Astrocyte of the hippocampus (primary cell): ENCODE measurements at places on chromosomes 3 and 15.

- DNase-seq: no peak
Observed at GRCh38 chr15:40567111-40567510, 2.0 kb upstream of the RPUSD2 start.

GRCh38 chr3:128091586-128091985 lies 32.0 kb downstream of the RUVBL1 start:
- no peak for DNase-seq

DNA sequence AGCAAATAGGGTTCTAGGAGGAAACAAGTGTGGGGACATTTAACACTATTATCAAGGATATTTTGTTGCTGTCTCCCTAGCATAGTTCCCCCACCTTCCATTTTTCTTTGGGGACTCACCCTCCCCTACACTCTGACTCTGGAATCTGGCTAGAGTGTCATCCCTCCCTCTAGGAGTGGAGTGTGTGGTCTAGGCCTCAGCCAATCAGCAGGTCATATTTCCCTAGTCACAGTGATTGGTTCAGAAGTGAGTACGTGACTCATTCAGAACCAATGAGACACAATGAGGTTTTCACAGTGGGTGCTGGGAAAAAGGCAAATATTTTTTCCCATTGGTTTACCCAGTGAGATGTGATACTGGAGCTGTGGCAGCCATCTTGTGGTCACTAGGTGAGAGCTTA lies 234.4 kb downstream of the SHQ1 start:
- no peak for DNase-seq

GRCh38 chr3:139808201-139808600 lies 126.8 kb upstream of the CLSTN2 start:
- DNase-seq: no peak

DNA sequence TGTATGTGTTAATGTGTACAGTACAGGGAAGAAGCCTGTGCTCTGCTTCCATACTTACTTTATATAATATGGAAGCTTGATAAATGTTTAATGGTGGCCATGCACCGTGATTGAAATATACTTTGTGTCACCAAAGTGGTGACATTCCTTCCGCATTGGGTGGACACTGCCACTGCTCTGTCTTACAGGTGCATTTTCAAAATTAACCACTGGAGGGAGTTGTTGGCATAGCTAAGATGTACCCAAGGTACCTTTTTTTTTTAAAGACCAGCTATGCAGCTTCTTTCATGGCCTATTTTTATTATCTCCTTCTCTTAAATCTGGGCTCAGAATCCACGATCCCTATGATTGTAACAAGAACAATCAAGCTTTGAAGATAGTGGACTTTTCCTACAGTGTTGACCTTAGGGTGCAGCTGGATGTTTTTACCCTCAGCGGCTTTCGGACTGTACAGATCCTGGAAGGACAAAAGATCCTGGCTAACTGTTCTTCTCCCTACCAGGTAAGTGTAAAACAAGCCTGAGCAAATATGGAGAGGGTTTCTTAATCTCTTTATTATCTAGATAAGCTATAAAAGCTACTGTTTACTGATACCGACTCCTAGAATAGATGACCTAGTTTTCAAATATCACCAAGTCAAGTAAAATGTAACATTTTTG lies 21.6 kb upstream of the PAK6 start:
- peak; percentile 85 for DNase-seq

- DNase-seq: no peak
Observed at GRCh38 chr15:33840615-33841014, 127.7 kb upstream of the CHRM5 start.

GRCh38 chr3:150254309-150254708 lies 153.8 kb upstream of the TSC22D2 start:
- DNase-seq: peak; percentile 51

- no peak for DNase-seq
Observed at GRCh38 chr3:146279013-146279412, 28.1 kb upstream of the PLSCR4 start.

DNA sequence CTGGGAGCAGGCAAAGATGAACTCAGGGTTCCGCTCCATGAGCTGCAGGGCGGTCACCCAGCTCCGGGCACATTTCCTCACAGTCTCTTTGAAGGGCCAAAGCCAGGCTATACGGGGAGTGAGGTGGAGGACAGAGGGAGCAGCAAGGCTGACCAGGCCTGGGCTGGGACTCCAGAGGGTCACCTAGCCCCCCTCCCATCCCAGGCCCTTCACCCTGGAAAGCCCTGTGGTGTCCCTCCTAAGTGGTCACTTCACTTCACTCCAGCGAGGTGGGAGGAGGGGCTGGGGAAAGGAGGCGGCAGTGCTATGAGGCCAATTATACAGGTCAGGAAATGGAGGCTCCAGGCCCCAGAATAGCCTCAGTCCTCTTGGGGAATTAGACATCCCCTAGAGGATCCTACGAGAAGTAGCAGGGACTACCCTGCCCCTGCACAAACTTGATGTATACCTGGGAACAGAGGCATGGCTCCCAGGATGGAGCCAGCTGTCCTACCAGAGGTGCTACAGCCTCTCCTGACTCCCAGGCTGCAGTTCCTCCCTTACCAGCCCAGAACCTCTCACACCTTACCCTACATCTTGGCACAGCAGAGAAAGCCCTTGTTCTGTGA lies 5.7 kb downstream of the MAN2C1 start:
- DNase-seq: no peak

GRCh38 chr3:70137366-70137765 lies 137.8 kb downstream of the SAMMSON start:
- DNase-seq: no peak

- DNase-seq: no peak
Observed at GRCh38 chr15:32718227-32718820, 520 bp downstream of the GREM1 start.

DNA sequence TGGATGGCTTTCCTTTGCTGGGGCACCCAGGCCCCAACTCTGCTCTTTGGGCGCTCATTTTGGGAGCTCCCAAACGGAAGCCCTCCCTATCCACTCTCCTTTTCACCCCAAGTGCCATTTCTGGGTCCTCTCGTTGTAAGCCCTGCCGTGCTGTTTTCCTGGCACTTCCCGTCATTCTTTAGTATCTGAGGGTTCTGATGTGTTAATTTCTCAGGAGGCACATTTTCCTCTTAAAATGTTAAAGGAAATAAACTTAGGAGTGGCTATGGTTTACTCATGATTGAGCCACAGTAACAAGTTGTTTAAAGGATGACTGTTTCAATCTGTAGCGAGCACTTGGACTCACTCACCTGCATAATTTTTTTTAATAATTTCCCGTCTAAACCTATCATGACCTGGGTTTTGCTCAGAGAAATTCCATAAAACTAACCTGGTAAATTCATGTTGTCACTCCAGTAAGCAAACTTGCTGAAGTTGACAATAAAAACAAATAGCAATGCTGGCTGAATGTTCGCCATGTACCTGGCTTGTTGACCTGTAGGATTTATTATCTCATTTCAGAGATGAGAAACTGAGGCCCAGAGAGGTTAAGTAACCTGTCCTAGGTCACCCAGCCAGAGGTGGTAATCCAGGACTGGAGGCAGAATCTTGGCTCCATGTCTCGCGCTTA lies 10.6 kb downstream of the ALDH1A3 start:
- DNase-seq: no peak

DNA sequence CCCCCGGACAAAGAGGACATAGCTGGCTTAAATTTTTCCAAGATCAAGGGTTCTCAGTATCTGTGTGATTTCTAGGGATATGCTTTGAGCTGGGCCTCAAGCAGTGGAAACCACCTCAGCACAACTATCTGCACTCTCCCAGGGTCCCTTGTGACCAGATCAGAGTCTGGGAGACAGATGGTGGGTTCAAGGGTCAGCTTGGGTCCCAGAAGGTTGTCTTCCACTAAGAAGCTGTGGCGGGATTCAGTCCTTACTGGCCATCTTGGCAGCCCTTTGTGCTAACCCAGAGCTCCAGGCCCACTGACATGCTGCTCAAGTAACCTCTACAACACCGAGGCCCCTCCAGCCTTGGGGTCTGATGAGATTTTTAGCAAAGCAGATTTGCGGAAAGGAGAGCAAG lies 2.7 kb downstream of the INSYN1 start:
- no peak for DNase-seq

GRCh38 chr3:76585794-76586392 lies 454.0 kb upstream of the ROBO2 start:
- peak; percentile 31 for DNase-seq

DNA sequence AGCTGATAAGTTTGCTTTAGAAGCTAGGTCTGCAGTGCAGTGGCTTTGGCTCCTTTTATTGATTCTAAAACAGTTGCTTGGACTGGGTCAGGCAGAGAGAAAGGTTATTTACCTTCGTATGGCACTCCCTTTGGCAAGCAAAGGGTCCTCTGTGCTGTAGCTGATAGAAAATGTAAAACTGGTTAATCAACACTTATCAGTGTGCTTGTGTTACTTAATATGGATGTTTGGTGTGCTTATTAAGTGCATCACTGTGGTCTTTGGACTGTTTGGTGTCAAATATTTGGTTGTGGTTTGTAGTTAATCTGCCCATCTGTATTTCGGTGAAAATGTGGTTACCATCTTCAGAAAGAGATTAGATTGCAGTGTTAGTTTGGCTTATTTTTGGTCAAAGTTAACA lies 16.0 kb downstream of the UBE2E2 start:
- DNase-seq: peak; percentile 67

GRCh38 chr3:29826712-29827111 lies 545.8 kb downstream of the RBMS3 start:
- no peak for DNase-seq

DNA sequence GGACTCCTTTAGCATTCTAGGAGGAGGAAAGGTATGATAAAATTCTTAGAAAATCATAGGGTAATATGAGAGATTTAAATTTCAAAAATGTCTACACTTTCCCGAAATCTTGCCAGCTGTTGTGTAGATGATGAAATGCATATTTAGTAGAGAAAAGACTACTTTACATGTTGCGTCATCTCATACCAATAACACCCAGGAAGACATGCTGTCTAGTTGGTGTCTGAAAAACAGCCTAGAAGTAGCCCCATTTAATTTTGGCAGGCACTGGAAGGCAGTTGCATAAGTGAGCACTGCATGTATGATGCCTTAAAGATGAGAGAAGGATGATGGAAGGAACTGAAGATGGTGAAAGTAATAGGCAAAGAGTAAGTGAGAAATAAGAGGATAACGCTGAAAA lies 310.5 kb upstream of the TPM1 start:
- no peak for DNase-seq

DNA sequence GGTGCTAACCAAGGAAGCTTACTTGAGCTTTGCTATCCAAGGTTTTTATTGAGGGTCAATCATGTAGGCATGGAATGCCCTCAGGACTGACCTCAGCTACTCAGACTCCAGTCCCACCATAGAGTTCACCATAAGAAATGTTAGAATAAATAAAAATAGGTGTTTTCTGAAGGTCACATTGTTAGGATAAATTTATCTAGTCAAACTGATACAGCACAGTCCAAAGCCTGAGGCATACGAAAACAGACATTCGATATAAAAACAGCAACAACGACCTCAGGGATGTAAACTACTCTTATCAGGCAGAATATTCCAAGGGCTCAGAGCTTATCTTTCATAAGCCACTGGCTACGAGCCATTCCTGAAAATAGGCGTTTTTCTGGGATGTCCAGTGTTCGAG lies 690.6 kb downstream of the MCTP2 start:
- no peak for DNase-seq

DNA sequence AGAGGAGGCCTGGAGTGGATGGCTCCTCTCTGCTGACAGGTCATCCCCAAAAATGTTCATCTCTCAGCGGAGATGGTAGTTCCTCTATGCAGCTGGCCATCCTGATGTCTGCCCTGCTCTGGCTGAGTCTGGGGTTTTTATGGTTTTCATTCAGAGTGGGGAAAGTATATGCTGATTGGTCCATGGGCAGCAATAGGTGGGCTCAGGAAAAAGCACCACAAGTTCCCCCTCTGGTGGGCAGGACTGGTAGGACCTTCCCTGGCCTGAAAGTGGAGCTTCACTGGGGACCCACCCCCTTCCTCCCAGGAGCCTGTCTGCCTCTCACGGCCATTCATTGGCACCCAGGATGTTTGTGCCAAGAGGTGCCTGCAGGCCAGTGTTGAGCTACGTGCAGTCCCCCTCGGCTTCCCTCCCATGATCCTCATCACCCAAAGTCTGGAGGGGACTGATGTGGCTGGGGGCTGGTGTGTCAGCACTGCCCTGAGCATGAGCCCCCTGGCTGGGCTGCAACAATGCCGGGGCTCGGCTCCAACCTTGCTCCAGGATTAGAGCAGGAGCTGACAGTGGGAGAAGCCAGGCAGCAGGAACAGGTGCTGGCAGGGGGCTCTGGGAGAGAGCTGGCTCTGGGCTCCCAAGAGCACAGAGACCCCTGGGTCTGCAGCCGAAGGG lies 13.1 kb upstream of the BLOC1S6 start:
- no peak for DNase-seq

DNA sequence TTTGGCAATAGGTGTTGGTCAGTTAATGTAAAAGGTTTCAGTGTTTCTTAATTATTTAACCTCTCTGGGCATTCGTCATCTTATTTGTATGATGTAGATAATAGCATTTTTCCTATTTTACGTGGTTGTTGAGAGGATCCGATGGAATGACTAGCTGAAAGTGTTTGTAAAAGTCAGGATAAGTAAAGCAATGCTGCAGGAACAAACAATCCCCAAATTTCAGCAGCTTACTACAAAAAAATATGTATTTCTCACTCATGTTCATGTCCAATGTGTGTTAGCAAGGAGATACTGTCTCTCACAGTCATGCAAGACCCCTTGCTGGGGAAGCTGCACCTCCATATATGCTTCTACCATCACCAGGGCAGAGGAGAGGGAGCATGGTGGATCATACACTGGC lies 38.7 kb downstream of the CEMIP start:
- no peak for DNase-seq

- DNase-seq: peak; percentile 46
Observed at GRCh38 chr3:184604039-184604601, 42.5 kb downstream of the EPHB3 start.

- no peak for DNase-seq
Observed at GRCh38 chr3:152219216-152219615, 49.5 kb upstream of the MBNL1 start.

DNA sequence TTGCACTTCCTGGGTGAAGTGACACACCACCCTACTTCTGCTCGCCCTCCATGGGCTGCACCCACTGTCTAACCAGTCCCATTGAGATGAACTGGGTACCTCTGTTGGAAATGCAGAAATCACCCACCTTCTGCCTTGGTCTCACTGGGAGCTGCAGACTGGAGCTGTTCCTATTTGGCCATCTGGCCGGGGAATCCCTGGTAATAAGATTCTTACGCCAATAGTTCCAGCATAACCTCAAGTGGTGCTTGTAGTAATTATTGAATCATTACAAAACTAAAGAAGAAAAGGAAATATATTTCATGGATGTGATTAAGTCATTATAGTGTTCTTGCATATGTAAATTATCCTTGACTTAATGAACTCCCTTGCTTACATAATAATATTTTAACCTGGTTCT lies 841.9 kb downstream of the CADM2 start:
- no peak for DNase-seq

DNA sequence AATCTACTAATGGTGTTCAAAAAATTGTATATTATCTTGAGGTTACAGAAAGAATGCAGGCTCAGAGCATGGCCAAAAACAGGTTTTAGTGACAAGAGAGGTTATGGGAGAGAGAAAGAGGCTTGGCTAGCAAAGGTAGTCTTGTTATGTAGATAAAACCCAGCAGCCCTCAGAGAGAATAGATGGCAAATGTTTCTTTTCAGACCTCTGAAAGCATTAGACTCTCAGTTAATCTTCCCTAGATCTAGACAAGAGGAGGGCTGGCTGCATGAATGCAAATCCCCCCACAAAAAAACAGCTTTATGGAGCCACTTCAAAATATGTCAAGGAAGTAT lies 62.2 kb downstream of the OSTN start:
- no peak for DNase-seq
